HEK293T (cell line): ENCODE measurements at places on chromosomes 1 and 21.

GRCh38 chr1:193031431-193031830, 27.7 kb downstream of the UCHL5 start:
- no peak for DNase-seq

DNA sequence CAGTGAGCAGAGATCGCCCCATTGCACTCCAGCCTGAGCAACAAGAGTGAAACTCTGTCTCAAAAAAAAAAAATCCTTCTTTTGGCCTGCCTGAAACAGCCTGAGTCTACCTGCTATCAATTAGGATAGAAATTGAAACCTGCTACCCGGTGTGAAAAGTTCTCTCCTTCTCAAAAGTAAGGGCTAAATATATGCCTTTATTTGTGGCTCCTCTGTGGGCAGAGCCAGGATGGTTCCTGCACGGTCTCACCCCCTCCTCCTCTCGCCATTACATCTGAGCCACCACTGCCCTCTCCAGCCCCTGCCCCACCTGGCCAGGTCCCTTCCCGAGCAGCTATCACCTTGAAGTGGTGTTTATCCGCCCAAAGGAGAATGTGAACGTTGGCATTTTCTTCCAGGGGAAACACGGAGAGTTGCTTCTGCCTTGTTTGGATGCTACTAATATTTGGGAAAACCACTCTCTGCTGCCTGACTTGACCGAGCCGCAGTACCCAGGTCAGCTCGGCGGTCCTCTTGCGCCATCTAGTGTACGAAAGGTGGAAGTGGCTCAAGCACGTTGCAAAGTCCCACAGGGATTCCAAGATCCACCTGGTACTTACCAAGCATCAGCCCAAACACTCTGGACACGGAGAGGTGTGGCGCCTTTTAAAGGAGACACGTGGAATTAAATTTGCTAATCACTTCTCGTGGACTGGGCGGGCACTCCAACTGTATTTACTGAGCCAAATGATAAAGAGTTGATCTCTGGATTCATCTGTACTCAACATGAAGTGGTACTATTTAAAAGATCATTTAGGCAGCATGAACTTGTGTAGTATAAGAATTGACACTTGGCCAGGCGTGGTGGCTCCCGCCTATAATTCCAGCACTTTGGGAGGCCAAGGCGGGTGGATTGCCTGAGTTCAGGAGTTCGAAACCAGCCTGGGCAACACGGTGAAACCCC, 31.9 kb downstream of the SETD4 start:
- DNase-seq: peak; percentile 92

- no peak for DNase-seq
Observed at GRCh38 chr1:156746406-156746727, 5.1 kb downstream of the HDGF start.

- no peak for DNase-seq
Observed at GRCh38 chr1:205929496-205930194, 13.6 kb downstream of the SLC26A9 start.

GRCh38 chr1:30533141-30533540, 190.2 kb downstream of the MATN1 start:
- DNase-seq: no peak

GRCh38 chr1:167057241-167057688, 32.9 kb downstream of the GPA33 start:
- DNase-seq: peak; percentile 62

- DNase-seq: peak; percentile 92
Observed at GRCh38 chr1:206544562-206545257, 37.4 kb downstream of the RASSF5 start.
